ENCODE measurements at places on chromosomes 7 and 10. TPM values are rescaled to one million over a fixed set of nuclear protein-coding genes. Genes with fewer than 3 reads are reported as not detected.

Gene NRG3
- polyA plus RNA-seq: 0.45 TPM

Gene BMPER
- polyA plus RNA-seq: 3.7 TPM

Gene NXPH1
- polyA plus RNA-seq: 0.12 TPM

Gene ACTL6B
- not detected for polyA plus RNA-seq

Gene BLNK
- polyA plus RNA-seq: 0.65 TPM

Gene GIMAP6
- polyA plus RNA-seq: 38.1 TPM

Gene COL13A1
- polyA plus RNA-seq: 1.2 TPM

Gene TAF3
- 15.9 TPM for polyA plus RNA-seq

Gene TAS2R41
- polyA plus RNA-seq: not detected

Gene RBP3
- polyA plus RNA-seq: not detected

Gene HTR7
- polyA plus RNA-seq: 0.13 TPM

Gene ATG9B
- 0.03 TPM for polyA plus RNA-seq

Gene LBX1
- polyA plus RNA-seq: not detected

Gene GHRHR
- not detected for polyA plus RNA-seq

- H3K36me3 ChIP-seq: no peaks in the 10 kb centered on the region
- no peak overlapping the region for H3K27ac ChIP-seq
- no peak overlapping the region for H3K4me3 ChIP-seq
These were observed 716.8 kb upstream of the LRRTM3 start for GRCh38 chr10:66209025-66209424.

GRCh38 chr7:128946936-128947830 is 9.5 kb downstream of the IRF5 start:
- H3K4me1 ChIP-seq: no peaks in the 10 kb centered on the region
- no peak for DNase-seq
- no peak overlapping the region for H3K27ac ChIP-seq
- no peaks in the 10 kb centered on the region for H3K36me3 ChIP-seq
- no peaks in the 10 kb centered on the region for H3K27me3 ChIP-seq
- no peak overlapping the region for H3K4me3 ChIP-seq

- no peaks in the 10 kb centered on the region for H3K4me1 ChIP-seq
- H3K27me3 ChIP-seq: no peaks in the 10 kb centered on the region
- no peak for DNase-seq
- no peak overlapping the region for H3K27ac ChIP-seq
These were observed 37.6 kb downstream of the SORCS3 start for GRCh38 chr10:104678658-104679057.

GRCh38 chr7:102251531-102252365 is 34.9 kb upstream of the SH2B2 start:
- no peak overlapping the region for H3K27ac ChIP-seq
- H3K4me3 ChIP-seq: no peak overlapping the region
- H3K27me3 ChIP-seq: no peaks in the 10 kb centered on the region
- H3K36me3 ChIP-seq: no peaks in the 10 kb centered on the region
- no peak for DNase-seq
- H3K4me1 ChIP-seq: no peaks in the 10 kb centered on the region

DNA sequence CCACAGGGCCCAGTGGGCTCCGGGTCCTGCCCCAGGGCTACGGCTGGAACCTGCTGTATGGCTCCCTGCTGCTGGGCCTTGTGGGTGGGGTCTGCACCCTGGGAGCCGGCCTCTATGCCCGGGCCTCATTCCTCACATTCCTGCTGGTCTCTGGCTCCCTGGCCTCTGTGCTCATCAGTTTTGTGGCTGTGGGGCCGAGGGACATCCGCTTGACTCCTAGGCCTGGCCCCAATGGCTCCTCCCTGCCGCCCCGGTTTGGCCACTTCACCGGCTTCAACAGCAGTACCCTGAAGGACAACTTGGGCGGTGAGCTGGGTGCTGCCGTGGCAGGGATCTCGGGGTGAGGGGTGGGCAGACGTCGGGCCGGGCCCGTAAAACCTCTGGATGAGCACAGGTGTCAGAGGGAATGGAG is 4.4 kb downstream of the SLC12A9 start:
- H3K27ac ChIP-seq: no peak overlapping the region
- no peaks in the 10 kb centered on the region for H3K27me3 ChIP-seq
- no peak for DNase-seq
- no peaks in the 10 kb centered on the region for H3K36me3 ChIP-seq

- no peak overlapping the region for H3K4me3 ChIP-seq
- peaks cover 2% of the 10 kb centered on the region for H3K4me1 ChIP-seq
- H3K36me3 ChIP-seq: no peaks in the 10 kb centered on the region
- no peaks in the 10 kb centered on the region for H3K27me3 ChIP-seq
- DNase-seq: peak; percentile 38
These were observed 31.1 kb downstream of the ADAP1 start for GRCh38 chr7:923108-924041.

DNA sequence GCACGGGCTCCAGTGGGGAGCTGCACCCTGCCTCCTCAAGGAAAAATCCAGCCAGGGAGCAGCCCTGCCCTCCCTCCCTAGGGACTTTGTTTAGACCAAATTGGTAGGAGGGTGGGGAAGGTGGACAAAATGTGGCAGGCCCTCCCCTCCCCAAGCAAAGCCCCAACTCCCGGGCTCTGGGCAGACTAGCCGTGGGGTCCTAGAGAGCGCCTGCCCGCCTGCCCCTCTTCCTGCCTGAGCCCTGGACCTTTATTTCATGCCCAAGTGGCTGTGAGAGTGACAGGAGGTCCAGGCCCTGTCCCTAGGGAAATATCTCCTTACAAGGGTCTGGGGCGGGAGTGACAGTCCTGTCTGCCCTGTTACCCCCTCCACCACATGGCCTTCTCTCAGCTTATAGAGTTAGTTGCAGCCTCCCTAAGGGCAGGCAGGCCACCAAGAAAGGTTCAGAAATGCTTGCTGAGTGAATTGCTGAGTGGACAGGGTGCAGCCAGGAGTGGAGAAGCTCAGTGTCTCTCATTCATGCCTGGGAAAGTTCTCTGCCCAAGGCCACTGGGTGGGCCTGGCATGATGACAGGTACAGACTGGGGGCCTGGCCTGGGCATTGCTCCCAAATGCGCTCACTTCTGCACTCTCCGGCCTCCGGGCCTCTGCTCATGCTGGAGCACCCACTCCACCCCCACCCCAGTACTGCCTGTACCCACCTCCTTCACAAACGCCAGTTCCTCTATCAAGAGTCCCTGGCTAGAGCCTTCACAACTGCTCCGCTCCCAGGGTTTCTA is 25.2 kb downstream of the DNAJB12 start:
- no peaks in the 10 kb centered on the region for H3K27me3 ChIP-seq
- no peaks in the 10 kb centered on the region for H3K36me3 ChIP-seq
- no peak overlapping the region for H3K4me3 ChIP-seq
- peak overlapping the region; percentile 31 for H3K27ac ChIP-seq

DNA sequence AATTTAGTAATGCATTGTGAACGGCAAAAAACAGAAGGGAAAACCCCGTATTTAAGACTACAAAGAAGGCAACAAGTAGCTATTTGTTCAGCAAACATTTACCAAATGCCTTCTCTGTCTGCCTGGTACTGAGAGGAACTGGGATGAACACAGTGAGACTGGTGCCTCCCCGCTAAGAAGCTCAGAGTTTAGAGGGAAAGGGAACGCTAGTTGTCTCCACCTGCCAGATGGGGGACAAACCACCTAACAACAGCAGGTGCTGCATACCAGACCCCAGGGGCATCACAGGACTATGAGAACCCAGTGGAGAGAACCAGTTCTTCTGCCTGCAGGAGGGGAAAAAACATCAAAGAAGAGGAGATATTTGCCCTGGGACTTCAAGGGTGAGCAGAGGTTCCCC is 147.1 kb downstream of the SLC25A13 start:
- H3K4me3 ChIP-seq: no peak overlapping the region
- no peak for DNase-seq
- no peak overlapping the region for H3K27ac ChIP-seq

DNA sequence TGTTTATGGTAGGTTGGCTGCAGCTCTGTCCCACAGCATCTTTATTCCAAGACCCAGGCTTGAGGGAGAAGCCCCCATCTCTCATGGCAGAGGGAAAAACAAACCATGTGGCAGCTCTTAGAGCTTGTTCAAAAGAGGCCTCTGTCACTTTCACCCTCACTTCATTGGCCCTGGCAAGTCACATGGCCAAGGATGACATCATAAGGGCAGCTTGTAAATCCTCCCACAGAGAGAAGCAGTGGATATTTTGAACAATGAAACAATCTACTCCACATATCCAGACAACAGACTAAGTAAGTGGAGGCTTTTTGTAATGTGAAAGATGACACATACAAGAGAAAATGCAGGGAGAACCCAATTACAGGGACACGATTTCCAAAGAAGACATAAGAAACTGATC is 108.1 kb downstream of the GRID1 start:
- no peak overlapping the region for H3K4me3 ChIP-seq
- no peaks in the 10 kb centered on the region for H3K4me1 ChIP-seq
- no peak overlapping the region for H3K27ac ChIP-seq
- no peak for DNase-seq
- no peaks in the 10 kb centered on the region for H3K36me3 ChIP-seq
- H3K27me3 ChIP-seq: no peaks in the 10 kb centered on the region

DNA sequence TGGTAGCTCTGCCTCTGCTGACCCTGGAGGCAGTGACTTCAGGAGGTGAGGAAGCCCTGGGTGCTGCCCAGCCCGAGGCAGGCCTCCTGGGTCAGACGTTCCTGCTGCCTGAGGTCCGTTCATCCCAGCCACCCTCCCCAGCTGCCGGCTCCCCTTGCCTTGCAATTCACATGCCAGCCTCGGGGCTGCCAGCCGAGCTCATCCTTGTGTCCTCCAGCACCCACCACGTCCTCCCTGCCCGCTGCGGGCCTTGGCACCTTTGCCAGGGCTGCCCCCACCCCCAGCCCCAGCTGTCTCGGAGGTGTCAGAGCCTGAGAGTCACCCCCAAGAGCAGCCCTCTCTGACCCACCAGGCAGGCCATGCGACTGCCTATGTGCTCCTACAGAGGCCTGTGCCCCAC is 162.1 kb upstream of the RNF32 start:
- no peak for DNase-seq
- no peaks in the 10 kb centered on the region for H3K4me1 ChIP-seq
- H3K27me3 ChIP-seq: no peaks in the 10 kb centered on the region
- no peak overlapping the region for H3K27ac ChIP-seq
- no peak overlapping the region for H3K4me3 ChIP-seq

GRCh38 chr10:80289451-80290287 is at the start of gene MAT1A:
MAT1A (minus strand) TSS chr10:80289658; CDS start chr10:80289423, 235 bp downstream.
- H3K4me3 ChIP-seq: no peak within 1 kb of the TSS
- H3K27me3 ChIP-seq: no peaks in the 10 kb centered on the region
- H3K36me3 ChIP-seq: no peaks in the 10 kb centered on the region
- H3K27ac ChIP-seq: no peak within 1 kb of the TSS
- no peaks in the 10 kb centered on the region for H3K4me1 ChIP-seq
- no peak for DNase-seq

DNA sequence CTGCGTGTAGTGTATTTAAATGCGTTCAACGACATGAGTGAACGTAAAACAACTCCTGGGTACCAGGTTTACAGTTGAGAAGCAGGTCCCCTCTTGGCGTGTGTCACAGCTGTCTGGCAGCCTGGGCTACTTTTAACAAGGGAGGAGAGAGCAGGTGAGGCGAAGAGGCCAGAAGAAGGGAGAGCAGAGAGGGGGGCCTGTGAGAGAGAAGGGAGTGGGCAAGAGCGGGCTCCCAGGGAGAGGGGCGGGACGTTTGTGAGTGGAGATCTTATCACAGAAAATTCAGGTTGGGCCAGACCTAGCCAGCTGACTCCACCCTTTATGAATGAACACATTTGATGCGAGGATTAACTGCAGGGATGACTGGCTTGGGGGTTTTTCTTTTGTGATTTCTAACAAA is 154.0 kb downstream of the CAMK1D start:
- H3K27ac ChIP-seq: no peak overlapping the region
- H3K4me3 ChIP-seq: no peak overlapping the region
- peaks cover 12% of the 10 kb centered on the region for H3K4me1 ChIP-seq
- no peak for DNase-seq

DNA sequence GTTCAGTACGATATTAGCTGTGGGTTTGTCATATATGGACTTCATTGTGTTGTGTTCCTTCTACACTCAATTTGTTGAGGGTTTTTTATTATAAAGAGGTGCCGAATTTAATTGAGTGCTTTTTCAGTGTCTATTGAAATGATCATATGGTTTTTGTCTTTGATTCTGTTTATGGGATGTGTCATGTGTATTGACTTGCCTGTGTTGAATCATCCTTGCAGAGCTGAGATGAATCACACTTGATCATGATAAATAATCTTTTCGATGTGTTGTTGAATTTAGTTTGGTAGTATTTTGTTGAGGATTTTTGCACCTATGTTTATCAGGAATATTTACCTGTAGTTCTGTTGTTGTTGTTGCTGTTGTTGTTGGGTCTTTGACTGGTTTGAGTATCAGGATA is 39.8 kb downstream of the ATOH7 start:
- H3K27ac ChIP-seq: no peak overlapping the region
- no peaks in the 10 kb centered on the region for H3K4me1 ChIP-seq
- H3K27me3 ChIP-seq: no peaks in the 10 kb centered on the region
- no peak for DNase-seq
- no peak overlapping the region for H3K4me3 ChIP-seq

GRCh38 chr10:62018131-62018911 is 116.8 kb downstream of the ARID5B start:
- no peaks in the 10 kb centered on the region for H3K36me3 ChIP-seq
- no peak overlapping the region for H3K27ac ChIP-seq
- peaks cover 7% of the 10 kb centered on the region for H3K4me1 ChIP-seq
- H3K27me3 ChIP-seq: no peaks in the 10 kb centered on the region

- H3K4me3 ChIP-seq: no peak overlapping the region
- H3K27me3 ChIP-seq: no peaks in the 10 kb centered on the region
- H3K4me1 ChIP-seq: no peaks in the 10 kb centered on the region
These were observed 290.8 kb downstream of the NXPH1 start for GRCh38 chr7:8724080-8724718.

DNA sequence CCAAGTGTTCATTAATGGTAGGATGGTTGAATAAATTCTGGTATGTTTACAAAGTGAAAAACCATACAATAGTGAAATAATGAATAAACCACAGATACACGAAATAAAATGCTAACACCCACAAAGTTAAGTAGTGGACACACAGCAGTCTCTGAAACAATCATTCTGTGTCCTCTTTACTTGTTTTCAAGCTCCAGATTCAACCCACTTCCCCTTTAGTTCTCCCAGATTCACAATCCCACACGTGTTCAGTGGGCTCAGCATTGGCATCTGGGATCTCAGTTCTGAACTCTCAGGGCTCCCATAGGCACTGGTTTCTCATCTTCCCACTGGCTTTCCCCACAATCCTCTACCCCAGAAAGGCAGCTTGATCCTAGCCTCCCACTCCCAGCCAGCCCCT is 44.9 kb downstream of the SEM1 start:
- no peak for DNase-seq
- H3K27ac ChIP-seq: no peak overlapping the region
- H3K36me3 ChIP-seq: no peaks in the 10 kb centered on the region

DNA sequence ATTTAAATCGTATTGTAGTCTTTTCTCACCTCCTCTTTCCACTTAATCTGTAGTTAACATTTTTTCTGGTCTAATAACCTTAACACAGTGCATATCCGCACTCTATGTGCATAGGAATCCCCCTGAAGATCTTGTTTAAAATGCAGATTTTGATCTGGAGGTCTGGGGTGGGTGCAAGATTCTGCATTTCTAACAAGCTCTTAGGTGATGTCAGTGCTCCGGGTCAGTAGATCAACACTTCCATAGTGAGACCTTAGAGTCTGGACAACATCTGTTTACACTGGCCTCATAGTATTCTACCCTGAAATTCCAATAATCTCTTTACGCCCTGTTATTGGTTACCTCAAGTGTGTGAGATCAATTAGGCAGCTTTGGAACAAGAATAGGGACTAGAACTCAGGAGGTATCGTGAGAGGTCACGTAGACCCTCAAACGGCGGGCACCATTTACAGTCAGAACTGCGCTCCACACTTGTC is 434 bp upstream of the PLEKHA8 start:
- H3K36me3 ChIP-seq: no peaks in the 10 kb centered on the region
- DNase-seq: no peak
- peaks cover 15% of the 10 kb centered on the region for H3K4me1 ChIP-seq
- H3K27me3 ChIP-seq: no peaks in the 10 kb centered on the region
- no peak overlapping the region for H3K27ac ChIP-seq
